AG08395 (cell line): ENCODE measurements at places on chromosomes 12 and 14.
A peak's percentile ranks its signal among the peaks of the same experiment; 100 is the strongest.

DNA sequence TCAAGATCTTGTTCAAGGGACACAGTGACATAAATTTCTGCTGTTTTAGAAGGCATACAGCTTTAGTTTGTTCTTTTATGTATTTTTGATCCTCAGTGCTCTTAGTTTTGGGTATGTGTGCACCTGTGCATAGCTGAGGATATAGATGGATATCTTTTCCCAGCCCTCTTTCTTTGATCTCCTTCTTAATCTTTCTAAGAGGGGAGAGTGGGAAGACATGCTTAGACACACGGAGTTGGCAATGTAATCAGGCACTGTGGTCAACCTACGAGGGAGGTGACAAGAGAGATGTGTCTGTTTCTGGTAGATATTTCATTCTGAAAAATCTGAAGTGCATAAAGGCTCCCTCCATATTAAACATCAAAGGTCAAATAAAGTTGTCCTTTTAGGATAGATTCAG is 340.6 kb downstream of the TMEM132D start:
- DNase-seq: no peak

- DNase-seq: no peak
Measured at GRCh38 chr14:88748288-88748687, 44.5 kb downstream of the EML5 start.

- DNase-seq: peak; percentile 37
Measured at GRCh38 chr14:25400607-25401206, 350.8 kb upstream of the STXBP6 start.

- no peak for DNase-seq
Measured at GRCh38 chr12:10853776-10854175, 4.5 kb upstream of the PRR4 start.

DNA sequence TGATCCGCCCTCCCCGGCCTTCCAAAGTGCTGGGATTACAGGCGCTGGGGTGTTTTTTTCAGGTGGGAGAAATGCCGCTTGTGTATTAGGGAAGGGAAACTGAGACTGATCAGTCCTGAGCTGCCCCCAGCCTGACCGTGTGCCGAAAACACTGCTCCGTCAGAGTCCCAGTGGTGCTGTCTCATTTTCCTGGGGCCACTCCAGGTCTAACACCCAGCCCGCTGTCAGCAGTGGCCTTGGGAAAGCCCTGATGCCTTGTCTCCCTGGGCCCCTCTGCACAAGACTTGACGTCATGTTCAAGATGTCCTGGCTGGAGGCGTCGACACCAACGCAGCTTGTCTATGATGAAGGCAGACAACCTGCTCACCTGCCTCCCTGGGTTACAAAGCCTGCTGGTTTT is 165.9 kb downstream of the RBM19 start:
- no peak for DNase-seq

- no peak for DNase-seq
Measured at GRCh38 chr12:121538699-121539061, 42.1 kb downstream of the KDM2B start.

GRCh38 chr14:63840981-63841380 is 11.8 kb upstream of the SYNE2 start:
- DNase-seq: no peak

GRCh38 chr12:68841717-68842116 is 33.7 kb downstream of the MDM2 start:
- no peak for DNase-seq

DNA sequence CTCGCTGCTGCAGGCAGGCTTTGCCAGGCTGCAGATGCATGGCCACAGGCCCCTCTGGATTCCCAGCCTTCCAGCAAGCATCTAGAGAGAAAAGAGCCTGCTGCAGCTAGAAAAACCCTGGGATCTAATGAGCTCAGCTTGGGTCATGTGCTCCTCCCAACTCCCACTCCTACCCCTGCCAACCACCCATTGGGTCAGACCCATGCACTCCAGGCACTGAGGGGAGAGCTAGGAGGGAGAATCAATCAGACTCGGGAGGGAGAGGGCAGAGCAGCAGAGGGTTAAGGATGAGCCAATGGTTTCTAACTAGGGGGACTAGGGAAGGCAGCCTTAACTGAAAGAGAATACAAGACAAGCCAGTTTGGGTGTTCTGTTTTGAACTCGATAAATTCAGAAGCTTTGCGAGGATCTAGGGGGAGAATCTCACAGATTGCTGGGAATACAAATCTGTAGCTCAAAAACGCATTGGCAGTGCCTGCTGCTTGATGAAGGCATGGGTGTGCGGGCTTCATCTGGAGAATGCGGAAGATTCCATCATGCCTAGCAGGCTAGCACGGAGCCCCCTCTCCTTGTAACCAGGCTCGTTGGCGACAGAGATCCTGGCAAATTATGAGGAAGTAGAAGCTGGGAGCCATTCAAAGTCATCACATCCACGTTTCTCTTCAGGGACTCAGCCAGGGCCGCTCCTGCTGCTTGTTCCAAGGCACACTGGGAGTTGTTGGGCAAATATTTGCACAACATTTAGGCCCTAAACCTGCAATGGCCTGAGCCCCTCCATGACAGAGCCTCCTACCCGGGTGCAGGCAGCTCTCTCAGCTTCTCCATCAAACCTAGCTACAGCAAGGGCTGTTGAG is 56.4 kb downstream of the VCPKMT start:
- no peak for DNase-seq

- peak; percentile 67 for DNase-seq
Measured at GRCh38 chr12:24909667-24910066, 39.2 kb downstream of the BCAT1 start.

GRCh38 chr12:106566771-106567170 is 16.0 kb upstream of the RFX4 start:
- no peak for DNase-seq

- DNase-seq: peak; percentile 38
Measured at GRCh38 chr14:51095854-51096823, 1.2 kb upstream of the TRIM9 start.

DNA sequence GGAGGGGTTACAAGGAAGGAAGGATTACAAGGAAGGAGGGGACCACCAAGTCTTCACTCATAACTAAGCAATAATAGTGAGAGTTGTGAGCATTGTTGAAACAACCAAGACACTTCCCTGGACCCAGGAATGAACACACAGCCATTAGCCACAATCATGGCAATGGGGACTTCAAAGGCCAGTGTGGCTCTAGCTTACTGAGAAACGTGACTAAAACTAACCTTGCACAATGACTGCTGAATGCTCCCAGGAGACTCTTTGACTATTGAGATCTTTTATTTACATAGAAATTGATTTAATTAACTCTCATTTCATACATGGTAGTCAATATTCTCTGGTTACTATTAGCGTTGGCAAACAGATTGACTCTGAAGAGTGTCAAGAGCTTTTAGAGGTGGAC is 263.0 kb upstream of the SOX5 start:
- no peak for DNase-seq

DNA sequence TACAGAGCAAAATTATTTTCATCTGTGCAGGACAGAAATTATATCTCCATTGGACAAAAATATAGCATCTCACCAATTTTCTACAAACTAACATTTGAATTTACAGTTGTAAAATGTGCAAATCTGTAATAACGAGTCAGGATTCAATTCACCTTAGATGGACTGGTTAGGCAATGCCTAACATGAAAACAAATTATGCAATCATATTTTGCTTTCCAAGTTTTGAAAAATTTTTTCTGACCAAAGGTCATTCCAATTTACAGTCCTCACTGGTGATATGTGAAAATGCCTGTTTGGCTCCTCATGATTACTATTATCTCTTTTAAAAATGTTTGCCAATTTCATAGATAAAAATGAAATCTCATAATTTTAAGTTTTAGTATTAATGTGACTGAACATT is 6.5 kb upstream of the CPM start:
- DNase-seq: peak; percentile 9
